Left ventricle myocardium inferior (tissue), 1 donor: ENCODE measurements at places on chromosomes 4 and X.

GRCh38 chrX:50075630-50076339 is 125.0 kb downstream of the AKAP4 start:
- DNase-seq, result no peak

DNA sequence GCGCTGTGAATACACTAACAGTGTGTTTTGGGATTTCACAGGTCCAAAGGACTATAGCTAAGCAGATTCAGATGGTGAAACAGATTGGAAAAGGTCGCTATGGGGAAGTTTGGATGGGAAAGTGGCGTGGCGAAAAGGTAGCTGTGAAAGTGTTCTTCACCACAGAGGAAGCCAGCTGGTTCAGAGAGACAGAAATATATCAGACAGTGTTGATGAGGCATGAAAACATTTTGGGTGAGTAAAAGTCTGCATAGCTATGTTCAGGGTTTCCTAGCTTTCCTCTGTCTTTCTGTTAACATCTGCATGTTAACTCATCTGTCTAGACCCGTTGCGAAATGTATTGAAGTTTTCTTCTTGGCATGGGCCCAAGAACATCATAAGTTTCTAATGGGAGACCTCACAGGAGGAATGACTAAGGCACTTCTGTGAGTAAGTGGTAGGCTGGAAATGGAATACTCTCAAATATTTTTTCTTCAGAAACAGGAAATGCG is 372.1 kb downstream of the BMPR1B start:
- no peak for DNase-seq

- DNase-seq, result peak; percentile 31
Observed at GRCh38 chrX:74382613-74383012, 38.7 kb upstream of the SLC16A2 start.

DNA sequence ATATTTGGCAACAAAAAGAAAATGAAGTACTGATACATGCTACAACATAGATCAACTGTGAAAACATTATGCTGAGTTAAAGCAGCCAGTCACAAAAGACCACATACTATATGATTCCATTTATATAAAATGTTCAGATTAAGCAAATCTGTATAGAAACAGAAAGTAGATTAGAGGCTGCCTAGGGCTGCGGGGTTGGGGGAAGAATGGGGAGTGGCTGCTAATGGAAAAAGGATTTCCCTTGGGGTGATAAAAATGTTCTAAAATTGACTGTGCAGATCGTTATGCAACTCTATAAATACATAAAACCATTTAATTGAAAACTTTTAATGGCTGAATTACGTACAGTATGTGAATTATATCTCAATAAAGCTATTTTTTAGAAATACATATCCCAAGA is 46.8 kb downstream of the NEK1 start:
- DNase-seq, result no peak

GRCh38 chr4:30903502-30904214 is 183.5 kb downstream of the PCDH7 start:
- no peak for DNase-seq

DNA sequence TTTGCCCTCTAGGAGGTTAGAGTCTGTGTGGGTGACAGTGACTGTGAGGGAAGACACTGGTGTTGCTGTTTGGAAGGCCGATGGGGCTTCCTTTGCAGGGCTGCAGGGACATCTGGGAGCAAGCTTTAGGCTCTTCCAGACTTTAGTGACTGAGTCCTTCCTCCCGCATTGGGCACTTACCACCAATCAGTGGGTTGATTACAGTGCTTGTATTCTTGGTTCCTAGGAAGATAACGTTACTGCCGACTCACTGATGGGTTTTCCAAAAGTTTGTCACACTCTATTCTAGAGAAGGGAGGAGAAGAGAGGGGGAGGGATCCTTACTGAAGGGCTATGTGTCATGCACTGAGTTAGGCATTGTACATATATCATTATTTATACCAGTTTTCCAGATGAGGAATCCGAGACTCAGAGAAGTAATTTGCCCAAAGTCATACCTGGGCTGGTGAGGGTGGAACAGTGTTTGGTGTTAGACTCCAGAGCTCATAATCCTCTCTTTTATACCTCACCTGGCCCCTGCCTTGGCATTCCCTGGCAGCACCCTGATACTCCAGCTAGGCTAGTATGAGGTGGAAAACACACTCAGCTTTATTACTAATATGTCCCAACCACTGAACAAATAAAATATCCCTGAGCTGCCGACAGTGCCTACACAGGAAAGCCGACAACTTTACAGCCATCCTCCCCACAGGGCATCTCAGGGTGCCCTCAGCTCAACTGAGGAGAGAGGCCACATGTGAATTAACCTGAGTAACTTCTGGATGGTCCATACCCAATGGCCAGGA is 3.8 kb downstream of the CHST7 start:
- DNase-seq, result no peak

DNA sequence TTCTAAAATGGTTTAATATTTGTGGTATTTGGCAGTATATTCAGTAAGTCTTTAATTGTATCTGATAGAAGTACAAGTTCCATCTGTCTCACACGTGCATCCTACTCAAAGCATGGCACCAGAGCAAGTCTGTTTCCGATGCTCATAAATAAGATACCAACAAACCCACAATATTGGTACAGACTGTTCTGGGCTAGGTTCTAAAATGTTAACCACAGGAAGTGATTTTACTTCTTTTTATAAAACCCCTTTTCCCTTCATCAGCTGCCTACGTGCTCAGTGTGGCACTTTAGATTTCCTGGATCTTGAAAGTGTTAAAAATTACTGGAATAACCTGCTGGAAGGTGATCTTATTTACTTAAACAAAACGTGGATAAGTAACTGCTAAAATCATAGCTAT is 165.1 kb downstream of the CFAP299 start:
- DNase-seq, result no peak

GRCh38 chrX:134631426-134632346 is 26.6 kb downstream of the PLAC1 start:
- no peak for DNase-seq

- no peak for DNase-seq
Observed at GRCh38 chr4:79210636-79211049, 115.2 kb downstream of the NAA11 start.

DNA sequence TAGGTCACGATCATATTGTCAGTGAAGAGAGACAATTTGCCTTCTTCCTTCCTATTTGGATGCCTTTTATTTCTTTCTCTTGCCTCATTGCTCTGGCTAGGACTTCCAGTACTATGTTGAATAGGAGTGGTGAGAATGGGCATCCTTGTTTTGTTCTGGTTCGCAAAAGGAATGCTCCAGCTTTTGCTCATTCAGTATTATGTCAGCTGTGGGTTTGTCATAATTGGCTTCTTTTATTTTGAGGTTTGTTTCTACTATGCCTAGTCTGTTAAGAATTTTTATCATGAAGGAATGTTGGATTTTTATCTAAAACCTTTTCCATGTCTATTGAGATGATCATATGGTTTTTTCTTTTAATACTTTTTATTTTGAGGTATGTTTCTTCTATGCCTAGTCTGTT is 152.3 kb upstream of the MAD2L1 start:
- DNase-seq, result no peak

- no peak for DNase-seq
Observed at GRCh38 chr4:176675810-176676209, 116.9 kb downstream of the VEGFC start.

DNA sequence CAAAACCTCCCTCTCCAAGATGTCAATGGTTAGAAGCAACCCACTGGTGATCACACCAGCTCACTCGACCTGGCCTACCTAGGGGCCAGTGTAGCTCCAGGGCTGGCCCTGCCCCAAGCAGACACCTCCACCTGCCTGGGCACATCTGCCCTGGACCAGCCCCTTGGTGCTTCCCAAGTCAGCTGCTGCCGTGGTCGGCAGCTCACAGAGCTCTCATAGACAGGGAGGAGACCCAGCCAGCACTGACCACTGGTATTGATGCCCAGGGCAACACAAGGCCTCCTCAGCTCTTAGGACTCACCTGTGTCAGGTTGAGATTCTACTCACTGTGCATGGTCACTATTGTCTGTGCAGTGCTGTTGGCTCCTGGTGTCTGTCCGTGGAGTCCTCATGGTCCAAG is 51.7 kb downstream of the SEPSECS start:
- DNase-seq, result no peak
